Hematopoietic multipotent progenitor cell treated with erythropoietin and hydrocortisone succinate and interleukin-3 and kit ligand, for 8 days (in vitro differentiated cells): ENCODE measurements at places on chromosomes 3 and 15.

DNA sequence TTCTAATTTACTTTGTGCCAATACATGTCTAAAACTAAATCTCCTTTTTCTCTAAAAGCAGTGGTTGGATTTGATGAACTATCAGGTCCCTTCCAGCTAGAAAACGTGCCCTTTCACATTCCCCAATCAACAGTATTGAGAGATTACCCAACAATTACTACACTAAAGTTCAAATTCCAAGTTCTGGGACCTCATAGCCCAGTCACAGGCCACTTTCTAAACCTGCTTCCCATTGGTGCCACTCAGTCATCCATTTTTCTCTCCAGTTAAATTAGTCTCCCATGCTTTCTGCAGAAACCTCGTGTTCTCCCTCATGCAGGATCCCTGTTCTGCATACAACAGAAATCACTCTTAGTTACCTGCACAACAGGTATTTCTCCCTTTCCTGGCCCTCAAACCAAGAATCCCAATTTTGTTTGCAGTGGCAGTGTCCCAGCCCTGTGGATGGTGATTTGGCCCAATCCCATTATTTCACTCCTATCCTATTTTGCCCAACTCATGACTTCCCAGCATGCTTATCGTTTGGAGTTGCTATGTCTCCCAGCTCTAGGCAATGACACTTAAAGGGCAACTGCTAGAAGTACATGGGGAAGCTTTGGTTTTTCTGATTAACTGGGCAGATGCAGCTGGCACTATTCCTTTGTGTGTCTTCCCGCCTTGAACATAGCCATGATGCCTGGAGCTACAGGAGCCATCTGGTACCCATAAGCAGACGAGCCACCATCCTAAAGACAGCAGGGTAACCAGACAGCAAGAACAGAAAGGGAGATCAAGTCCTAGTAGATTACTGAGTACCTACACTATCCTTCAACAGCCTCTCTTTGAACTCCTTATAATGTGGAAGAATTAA is 224.2 kb downstream of the MINAR1 start:
- DNase-seq: no peak

GRCh38 chr3:131067983-131068382 is 41.3 kb downstream of the NEK11 start:
- no peak for DNase-seq

DNA sequence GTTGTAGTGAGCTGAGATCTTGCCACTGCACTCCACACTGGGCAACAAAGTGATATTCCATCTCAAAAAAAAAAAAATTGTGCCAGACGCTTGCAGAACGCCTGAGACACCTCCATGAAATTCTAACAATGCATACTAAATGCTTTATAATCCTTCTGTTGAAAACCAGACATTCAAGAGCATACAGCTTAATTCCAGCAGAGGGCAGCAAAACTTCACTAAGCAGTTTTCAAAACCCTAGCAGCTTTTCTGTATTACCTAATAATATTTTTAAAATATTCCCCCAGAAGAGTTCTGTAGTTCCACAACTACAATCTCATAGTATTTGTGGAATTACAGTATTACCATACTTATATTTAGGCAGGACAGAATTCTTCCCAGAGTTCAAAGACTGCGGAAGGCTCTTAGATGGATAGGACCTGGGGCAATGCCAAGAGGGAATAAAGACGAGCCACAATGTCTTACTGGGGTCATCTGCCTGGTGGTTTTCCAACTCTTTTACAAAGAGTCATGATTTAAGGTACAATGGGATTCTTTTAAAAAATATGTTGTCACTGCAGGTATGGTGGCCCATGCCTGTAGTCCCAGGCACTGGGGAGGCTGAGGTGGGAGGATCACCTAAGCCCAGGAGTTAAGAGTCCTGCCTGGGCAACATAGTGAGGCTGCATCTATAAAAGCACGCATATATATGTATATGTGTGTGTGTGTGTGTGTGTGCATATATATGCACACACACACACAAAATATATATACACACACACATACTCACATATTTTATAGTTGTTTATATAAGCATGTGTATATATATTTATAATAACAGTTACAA is 19.6 kb upstream of the TASOR start:
- DNase-seq: peak; percentile 69

DNA sequence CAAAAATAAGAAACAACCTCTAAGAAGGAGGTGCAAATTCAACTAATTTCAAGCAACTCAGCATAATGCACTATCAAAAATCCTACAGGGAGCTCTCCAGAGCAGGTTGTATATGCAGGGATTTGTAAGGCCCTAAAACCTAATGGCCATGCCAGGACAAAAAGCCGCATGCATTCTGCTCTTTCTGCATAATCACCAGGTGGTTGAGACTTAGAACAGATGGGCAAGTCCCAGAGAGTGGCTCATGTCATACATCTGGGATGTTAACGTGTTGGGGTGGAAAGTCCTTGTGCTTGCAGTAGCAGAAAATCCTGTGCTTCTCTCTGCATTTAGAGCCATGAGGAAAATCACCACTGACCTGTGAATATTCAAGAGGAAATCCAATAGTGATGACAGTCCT is 1002.9 kb downstream of the AGBL1 start:
- no peak for DNase-seq

DNA sequence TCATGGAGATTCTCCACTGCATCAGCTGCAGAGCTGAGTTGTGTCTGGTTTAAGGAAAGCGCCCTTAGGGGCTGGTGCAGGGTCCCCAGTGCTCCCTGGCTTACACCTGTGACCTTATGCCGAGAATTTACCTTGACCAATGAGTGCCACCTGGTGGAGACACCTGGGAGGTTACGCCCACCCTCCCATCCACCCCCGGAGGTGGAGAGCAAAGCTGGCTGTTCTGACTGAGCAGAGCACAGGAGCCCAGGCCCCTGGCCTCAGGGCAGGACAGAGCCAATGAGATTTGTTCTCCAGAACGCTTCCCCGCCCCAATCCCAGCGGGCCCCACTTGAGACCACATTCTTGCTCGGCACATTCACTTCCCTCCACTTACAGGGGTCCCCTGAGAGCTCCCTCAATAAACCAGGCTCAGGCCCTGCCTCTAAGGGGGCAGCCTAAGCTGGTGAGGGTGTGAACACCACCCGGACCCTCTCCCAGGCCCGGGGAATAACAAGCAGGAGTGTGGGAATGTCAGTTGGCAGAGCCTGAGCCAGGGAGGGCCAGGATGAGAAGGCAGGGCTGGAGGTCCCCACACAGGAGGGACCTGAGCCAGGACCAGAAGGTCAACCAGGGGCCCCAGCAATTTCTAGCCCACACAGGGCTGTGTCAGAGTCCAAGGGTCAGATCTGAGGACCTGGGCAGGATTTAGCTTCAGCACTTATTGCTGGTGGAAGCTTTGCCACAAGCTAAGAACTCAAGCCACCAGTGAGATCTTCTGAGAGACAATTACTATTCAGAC is 117.1 kb downstream of the TPRA1 start:
- no peak for DNase-seq

DNA sequence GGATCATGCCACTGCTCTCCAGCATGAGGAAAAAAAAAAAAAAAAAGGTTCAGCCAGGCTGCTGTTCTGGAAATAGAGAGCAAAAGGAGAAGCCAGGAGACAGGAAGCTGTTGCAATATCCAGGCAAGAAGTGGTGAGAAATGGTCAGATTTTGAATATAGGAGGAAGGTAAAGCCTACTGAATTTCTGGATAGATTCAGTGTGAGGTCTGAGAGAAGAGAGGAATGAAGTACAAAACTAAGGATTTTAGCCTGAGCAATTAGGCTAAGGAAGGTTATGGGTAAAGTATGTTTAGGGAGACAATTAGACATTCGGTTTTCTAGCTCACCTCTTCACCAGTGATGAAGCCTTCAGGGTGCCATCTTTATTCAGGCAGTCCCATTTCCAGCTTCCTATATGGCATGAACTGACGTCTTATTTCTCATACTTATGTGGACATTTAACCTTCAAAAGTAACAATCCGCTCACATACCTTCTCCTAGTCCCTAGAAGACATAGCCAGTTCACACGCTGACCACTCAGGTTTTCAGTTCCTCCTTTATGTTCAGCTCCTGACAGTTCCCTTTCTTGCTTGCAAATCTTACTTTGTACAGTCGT is 57.2 kb downstream of the KIF9 start:
- no peak for DNase-seq

GRCh38 chr3:21290557-21290956 is 460.5 kb downstream of the ZNF385D start:
- no peak for DNase-seq

DNA sequence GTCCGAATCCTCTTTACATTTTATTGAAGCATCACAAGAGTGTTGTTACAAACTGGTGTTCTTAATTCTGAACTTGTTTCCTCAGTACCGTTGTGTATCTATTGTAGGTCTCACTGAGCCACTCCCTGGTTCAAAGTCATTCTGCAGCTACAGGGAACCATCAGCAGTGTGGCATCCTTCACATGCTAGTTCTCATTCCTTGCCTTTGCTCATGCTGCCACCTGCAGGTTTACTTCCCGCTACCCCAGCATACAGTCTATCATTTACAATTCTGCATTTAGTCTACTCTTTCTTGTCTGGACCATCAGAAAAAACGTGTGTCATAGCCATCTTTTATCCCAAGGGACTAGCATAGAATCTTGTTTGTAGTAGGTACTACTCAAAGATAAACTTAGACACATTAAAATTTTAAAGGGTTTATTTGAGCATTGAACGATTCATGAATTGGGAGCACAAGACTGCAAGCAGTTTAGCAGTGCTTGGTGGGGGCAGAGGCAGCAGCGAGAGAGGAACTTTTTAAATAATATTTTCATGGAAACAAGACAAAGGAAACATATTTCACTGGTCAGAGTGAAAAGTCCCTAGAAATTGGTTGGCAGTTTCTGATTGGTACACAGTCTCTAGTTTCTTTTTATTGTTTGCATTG is 402.1 kb downstream of the CADM2 start:
- peak; percentile 24 for DNase-seq

DNA sequence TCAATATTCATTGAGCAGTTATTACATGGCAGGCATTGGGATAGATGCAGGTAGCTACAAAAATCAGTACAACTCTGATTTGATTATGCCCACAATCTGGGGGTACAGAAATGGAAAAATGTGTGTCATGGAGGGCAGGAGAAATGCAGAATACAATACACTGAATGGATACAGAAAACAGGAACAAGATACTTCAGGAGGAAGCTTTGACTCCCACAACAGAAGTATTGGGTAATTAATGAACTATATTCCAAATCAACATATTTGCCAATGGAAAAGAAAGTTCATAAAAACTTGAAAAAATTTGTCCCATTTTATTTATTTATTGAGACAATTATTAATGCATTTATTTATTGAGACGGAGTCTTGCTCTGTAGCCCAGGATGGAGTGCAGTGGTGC is 207.0 kb downstream of the SUCLG2 start:
- no peak for DNase-seq

- DNase-seq: no peak
Measured at GRCh38 chr15:63809452-63809851, 24.3 kb downstream of the HERC1 start.

DNA sequence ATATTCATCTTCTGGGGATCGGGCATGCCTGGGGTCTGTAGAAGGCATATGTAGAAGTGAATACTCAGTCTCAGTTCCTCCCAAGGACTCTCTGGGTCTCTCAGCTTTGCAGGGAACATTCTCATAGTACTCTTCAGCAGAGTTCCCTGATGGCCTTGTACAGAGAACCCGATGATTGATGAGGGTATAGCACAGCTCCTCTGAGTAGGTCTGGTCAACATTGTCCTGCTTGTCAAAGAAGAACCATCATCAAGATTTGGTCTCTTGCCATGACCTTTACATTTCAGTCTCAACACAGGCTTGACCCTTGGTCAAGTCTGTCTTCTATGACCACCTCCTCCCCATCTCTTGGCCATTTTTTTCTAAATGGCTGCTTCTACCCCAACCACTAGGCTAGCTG is 9.5 kb downstream of the GCSAM start:
- no peak for DNase-seq

GRCh38 chr3:151213881-151214280 is 10.9 kb upstream of the GPR171 start:
- no peak for DNase-seq

- DNase-seq: no peak
Measured at GRCh38 chr3:33322412-33322811, 45.2 kb downstream of the FBXL2 start.

DNA sequence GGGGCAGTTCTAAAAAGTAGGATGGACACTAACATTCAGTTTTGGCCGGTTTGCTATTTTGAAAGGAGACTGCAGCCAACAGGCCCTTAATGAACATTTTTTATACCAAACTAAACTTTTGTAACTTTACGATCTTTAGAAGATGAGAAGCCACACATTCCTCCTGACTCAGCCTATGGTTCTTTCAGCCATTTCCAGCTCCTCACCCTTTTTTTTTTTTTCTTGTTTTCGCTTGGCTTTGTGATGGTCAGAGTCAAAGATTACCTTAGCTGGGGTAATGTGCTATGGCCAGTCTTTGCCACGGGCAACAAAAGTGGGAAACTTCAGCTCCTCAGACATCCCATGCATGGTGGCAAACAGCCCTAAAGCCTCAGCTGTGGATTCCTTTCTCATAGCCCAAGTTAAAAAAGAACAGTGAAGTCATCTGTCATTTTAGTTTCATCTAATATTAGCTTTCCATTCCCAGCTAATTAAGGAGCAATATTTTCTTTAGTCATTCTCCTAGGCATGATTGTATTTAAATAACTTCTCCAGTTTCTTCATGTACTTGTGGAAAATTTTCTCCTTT is 368.7 kb downstream of the MFSD1 start:
- no peak for DNase-seq

GRCh38 chr15:56887782-56888438 is 30.5 kb upstream of the TCF12 start:
- DNase-seq: peak; percentile 29

- no peak for DNase-seq
Measured at GRCh38 chr3:30201715-30202114, 404.7 kb upstream of the TGFBR2 start.

GRCh38 chr3:39166134-39166710 is 12.8 kb upstream of the CSRNP1 start:
- DNase-seq: no peak

DNA sequence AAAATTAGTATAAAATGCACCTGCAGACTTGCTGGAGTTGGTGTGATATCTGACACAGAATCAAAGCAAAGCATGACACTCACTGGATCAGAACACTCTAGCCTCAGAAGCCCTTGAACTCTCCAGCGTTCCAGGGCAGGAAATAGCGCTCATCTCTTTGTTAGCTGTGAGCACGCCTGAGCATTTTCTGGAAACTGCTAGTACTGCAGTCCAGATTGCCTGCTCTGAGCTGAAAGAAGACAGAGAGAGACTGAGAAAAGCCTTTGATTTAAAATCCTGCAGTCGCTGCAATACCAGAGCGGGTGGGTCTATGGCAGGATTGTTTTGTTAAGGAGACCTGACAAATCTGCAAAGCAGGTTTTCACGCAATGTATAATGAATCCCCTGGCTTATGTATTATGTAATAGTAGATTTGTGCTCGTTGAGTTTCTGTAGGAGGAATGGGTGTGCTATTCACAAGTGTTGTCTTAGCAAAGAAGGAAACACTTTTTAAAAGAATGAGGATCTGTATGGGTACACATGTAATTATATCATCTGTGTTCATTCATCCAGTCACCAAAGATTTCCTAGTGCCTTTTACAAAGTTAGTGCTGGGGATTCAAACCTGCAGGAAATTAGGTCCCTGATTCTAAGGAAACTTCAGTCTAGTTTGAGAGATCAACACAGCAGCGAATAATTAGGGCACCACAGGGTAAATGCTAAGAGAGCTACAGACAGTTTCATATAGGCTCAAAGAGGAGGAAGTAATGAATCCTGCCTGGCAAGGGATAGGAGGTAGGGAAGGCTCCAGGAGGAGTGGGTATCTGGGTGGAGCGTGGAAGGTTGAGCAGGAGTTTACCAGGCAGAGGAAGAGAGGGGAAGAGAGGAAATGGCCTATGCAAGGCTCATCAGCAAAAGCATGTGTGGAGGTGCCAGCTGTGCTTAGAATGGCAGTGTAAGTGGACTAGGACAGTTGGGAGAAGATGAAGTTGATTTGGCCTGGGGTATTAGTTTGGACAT is 26.1 kb upstream of the MGLL start:
- DNase-seq: no peak
